ENCODE measurements at places on chromosomes 13 and 19.
A peak's percentile ranks its signal among the peaks of the same experiment; 100 is the strongest.

- no peak for DNase-seq
These were observed 26.3 kb upstream of the DCLK1 start for GRCh38 chr13:36157480-36157879.

DNA sequence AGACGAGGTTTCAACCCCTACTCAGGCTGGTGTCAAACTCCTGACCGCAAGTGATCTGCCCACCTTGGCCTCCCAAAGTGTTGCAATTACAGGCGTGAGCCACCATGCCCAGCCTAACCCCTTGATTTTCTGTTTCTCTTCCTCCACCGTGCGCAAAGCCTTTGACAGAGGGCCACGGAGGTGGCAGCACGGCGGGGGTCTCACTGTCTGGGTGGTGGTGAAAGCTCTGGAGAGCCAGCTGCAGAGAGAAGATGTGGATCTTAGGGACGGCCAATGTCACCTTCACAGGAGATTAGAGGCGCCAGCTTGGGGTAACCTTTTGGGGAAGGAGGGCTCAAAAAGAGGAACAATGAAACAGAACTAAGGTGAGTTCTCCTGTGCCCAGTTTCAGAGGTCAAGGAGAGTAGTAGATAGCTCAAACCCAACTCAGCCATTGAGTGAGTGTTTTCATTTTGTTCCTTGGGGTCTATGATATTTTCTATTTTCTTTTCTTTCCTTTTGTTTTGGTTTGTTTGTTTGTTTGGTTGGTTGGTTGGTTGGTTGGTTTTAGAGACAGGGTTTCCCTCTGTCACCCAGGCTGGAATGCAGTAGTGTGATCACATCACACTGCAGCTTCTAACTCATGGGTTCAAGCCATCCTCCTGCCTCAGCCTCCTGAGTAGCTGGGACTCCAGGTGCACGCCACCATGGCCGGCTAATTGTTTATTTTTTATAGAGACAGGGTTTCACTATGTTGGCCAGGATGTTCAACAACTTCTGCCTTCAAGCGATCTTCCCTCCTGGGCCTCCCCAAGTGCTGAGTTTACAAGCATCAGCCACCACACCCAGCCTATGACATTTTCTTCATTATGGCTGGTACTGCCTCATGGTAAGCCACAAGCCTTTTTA lies 37.7 kb downstream of the GPR42 start:
- DNase-seq, result no peak

GRCh38 chr13:101892296-101892695 lies 439.8 kb downstream of the ITGBL1 start:
- DNase-seq, result no peak

DNA sequence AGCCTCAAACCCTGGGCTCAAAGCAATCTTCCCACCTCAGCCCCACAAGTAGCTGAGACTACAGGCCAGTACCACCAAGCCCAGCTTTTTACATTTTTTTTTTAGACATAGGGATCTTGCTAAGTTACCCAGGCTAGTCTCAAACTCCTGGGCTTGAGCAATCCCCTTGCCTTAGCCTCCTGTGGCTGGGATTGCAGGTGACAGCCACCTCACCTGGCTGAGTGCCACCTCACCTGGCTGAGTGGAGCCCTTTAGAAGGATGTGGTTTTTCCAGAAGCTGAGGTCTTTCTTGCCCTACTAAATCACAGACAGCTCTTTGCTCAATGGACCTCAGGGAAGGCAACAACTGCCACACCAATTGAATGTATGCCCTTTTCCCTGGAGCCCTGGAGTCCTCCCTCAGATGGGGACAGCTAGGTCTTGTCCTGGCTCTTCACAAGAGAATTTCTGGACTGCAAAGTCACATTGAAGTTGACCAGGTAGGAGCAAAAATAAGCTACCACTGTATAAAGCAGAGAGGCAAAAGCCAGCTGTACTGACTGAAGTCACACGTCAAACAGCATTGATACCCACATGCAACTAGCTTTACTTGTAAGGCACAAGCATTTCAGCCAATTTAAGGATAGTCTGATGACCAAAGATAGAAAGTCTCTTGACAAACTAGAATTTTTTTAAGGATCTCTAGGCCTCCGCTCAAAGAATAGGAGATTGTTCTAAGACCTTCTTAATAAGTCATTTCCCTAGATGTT lies 14.0 kb downstream of the PDX1 start:
- no peak for DNase-seq

DNA sequence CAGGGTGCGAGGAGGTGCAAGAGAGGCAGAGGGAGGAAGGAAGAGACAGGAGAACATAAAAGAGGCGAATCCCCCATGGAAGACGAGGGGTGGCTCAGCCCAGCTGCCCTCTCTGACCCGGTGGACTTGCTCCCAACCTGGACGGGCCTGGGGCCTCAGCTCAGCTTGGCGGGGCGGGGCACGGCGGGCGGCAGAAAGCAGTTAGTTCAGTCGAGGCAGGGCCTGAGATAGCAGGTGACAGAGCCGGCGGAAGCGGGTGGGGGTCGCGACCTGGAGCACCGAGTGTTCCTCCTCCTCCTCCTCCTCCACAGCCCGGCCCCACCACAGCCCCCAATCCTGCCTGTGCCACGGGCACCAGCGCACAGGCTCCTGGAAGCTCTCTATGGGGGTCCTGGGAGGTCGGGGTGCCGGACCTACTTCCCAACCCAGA lies 7.0 kb upstream of the CACTIN start:
- DNase-seq, result no peak

- DNase-seq, result no peak
These were observed 326.2 kb upstream of the GPC6 start for GRCh38 chr13:92900446-92900845.

DNA sequence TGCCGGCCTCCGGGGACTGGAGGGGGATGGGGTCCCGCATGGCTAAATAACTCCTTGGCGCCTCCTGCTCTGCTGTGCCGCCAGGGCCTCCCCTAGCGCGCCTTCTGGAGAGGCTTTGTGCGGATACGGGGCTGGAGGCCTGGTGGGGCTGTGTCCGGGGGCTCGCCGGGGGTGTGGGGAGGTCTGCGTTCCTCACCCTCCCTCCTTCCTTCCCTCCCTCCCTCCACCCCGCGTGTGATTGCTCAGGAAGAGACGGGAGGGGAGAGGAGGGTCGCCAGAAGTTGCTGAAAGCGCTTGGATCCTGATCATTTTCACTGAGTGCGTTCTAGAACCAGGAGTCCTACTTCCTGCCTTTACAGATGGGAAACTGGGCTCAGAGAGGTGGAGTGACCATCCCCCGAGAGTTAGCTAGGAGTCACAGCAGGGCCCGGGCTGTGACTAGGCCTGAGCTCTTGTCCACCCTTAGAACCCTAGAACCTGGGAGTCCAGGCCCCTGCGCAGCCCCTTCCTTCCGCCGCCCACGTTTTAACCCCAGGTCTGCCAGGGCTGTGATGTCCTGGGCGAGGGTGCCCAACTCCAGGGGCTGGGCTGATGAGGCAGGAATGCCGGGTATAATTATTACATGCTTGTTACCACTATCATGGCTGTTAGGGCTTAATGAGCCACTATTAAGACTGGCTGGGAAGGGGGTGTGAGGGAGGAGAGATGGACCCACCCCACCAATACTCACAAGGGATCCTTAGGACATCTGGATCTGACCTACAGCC lies 782 bp upstream of the JUND start:
- DNase-seq, result peak; percentile 89

- DNase-seq, result no peak
These were observed 95.1 kb downstream of the C13orf42 start for GRCh38 chr13:51015973-51016372.

GRCh38 chr19:18278521-18279265 lies 2.7 kb downstream of the JUND start:
- DNase-seq, result no peak

- DNase-seq, result no peak
These were observed 99.4 kb upstream of the FNDC3A start for GRCh38 chr13:48876289-48876688.

- no peak for DNase-seq
These were observed 209.2 kb downstream of the TSHZ3 start for GRCh38 chr19:31139871-31140505.

DNA sequence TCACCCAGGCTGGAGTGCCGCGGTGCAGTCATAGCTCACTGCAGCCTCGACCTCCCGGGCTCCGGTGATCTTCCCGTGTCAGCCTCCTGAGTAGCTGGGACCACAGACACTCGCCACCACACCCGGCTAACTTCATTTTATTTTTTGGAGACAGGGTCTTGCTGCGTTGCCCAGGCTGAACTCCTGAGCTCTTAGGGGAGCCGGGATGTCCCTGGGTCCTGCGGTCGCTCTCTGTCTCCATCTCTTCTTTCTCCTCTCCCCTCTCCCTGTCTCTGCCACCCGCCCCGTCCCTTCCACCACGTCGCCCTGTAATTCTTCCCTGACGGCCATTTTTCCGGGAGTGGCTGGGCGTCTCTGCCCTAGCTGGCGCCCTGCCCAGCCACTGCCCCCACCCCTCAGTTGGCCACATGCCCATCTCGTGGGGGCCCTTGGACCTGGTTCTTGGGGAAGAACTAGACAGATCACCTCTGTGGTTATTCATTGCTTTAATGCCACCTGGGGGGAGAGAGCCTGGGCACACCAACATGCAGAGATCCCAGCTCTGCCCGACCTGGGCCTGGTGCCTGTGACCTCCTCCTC lies 18.9 kb downstream of the ARID3A start:
- no peak for DNase-seq

DNA sequence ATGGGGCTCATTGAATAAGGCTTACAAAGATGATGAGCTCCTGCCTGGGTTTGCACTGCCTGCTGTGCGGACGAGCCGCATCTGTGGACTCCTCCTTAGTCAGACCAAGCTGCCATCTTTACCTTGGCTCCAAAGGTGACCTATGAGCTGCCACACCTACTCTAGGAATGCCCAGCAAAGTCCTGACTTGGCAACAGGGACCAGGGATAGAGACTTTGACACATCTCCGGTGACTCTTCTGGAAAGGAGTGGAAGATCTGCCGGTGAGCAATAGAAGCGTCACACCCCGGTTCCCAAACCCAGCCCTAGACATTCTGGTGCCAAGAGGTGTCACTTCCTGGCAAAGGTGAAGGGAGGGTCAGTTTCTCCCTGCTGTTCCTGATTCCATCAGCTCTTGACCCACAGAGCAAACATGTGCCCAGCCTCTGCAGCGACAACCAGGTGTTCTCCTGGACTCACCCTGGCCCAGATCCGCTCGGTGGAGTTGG lies 50.2 kb upstream of the GTF3A start:
- DNase-seq, result no peak

- no peak for DNase-seq
These were observed 43.2 kb upstream of the ALOX5AP start for GRCh38 chr13:30692113-30692512.

GRCh38 chr13:22107549-22107948 lies 436.7 kb downstream of the FGF9 start:
- DNase-seq, result no peak

DNA sequence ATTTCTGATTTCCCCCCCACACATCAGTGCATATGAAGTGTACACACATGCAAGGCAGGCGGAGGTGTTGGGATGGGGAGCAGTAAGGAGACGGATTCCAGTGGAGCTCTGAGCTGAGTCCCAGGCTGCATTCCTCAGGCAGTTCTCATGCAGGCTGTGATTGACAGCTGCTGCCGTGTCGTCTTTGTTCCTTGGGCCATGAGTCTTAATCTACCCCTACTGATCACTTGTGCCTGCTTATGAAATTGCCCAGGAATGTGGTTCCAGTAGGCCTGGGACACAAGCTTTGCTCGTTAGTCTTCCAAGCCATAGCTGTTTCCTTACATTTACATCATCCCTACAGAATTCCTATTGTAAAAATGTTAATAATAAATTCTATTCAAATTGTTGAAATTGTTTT lies 1241.9 kb downstream of the UQCRFS1 start:
- DNase-seq, result no peak

DNA sequence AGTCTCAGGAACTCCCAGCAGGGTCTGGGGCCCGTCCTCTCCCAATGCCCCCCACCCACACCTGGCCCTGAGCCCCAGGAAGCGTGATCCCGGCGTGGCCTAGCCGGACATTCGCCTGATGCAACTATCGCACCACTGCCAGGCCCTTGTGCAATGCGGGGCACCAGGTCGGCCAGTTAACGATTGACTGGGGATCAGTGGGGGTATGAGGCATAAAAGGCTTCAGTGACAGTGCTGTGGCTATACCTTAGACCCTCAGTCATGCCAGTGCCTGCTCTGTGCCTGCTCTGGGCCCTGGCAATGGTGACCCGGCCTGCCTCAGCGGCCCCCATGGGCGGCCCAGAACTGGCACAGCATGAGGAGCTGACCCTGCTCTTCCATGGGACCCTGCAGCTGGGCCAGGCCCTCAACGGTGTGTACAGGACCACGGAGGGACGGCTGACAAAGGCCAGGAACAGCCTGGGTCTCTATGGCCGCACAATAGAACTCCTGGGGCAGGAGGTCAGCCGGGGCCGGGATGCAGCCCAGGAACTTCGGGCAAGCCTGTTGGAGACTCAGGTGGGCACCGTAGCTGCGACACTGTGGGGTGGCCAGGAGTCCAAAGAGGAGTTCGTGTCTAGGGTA lies at the start of gene ANGPTL8:
Gene ANGPTL8 (plus strand): TSS at position 243 of the 624 bp plus-strand sequence. CDS start 19 bp downstream, at position 262.
- no peak for DNase-seq

GRCh38 chr19:55146705-55147273 lies 2.2 kb downstream of the TNNT1 start:
- DNase-seq, result no peak

GRCh38 chr13:51678420-51678819 lies 94.2 kb downstream of the WDFY2 start:
- DNase-seq, result no peak

- DNase-seq, result no peak
These were observed 8.3 kb downstream of the GRTP1 start for GRCh38 chr13:113355621-113356020.

DNA sequence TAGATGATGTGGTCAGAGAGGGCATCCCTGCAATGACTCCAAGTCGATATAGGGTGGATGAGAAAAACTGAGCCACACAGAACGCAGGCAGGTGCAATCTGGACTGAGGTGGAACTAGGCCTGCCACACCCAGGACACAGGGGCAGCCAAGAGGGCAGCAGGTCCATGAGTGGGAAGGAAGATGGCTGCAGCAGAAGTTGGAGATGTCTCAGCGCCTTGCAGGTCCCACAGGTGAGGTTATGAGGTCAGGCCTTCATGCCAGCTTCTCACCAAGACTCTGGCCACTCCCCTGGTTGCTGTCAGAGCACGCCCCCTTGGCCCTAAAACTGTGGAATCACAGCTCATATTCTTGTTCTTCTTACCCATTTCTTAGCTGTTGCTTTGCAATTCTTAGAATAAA lies 147.7 kb upstream of the VSTM2B start:
- no peak for DNase-seq

- no peak for DNase-seq
These were observed 4.2 kb downstream of the ADGRE5 start for GRCh38 chr19:14385492-14385891.

All from GF-D8 (cell line).